ENCODE measurements at places on chromosomes 6 and 20. TPM values are rescaled to one million over a fixed set of nuclear protein-coding genes. Genes with fewer than 3 reads are reported as not detected.

Gene TMEM151B
- polyA plus RNA-seq = 0.37 TPM

Gene CST4
- polyA plus RNA-seq = not detected

Gene SMLR1
- not detected for polyA plus RNA-seq

Gene MYO6
- 6.4 TPM for polyA plus RNA-seq

Gene CTSZ
- polyA plus RNA-seq = 77.6 TPM

Gene RPP40
- 13.2 TPM for polyA plus RNA-seq

Gene EDEM2
- polyA plus RNA-seq = 10.3 TPM

Gene HDDC2
- 58.0 TPM for polyA plus RNA-seq

Gene KCNQ2
- polyA plus RNA-seq = 1.8 TPM

Gene GRM1
- 0.10 TPM for polyA plus RNA-seq

Gene CRISP2
- not detected for polyA plus RNA-seq

Gene DNMT3B
- polyA plus RNA-seq = 5.0 TPM

Gene INSM1
- 0.14 TPM for polyA plus RNA-seq

Gene ADAM33
- polyA plus RNA-seq = 61.5 TPM
